ENCODE measurements at places on chromosomes 7 and 10. TPM values are rescaled to one million over a fixed set of nuclear protein-coding genes. Genes with fewer than 3 reads are reported as not detected.

DNA sequence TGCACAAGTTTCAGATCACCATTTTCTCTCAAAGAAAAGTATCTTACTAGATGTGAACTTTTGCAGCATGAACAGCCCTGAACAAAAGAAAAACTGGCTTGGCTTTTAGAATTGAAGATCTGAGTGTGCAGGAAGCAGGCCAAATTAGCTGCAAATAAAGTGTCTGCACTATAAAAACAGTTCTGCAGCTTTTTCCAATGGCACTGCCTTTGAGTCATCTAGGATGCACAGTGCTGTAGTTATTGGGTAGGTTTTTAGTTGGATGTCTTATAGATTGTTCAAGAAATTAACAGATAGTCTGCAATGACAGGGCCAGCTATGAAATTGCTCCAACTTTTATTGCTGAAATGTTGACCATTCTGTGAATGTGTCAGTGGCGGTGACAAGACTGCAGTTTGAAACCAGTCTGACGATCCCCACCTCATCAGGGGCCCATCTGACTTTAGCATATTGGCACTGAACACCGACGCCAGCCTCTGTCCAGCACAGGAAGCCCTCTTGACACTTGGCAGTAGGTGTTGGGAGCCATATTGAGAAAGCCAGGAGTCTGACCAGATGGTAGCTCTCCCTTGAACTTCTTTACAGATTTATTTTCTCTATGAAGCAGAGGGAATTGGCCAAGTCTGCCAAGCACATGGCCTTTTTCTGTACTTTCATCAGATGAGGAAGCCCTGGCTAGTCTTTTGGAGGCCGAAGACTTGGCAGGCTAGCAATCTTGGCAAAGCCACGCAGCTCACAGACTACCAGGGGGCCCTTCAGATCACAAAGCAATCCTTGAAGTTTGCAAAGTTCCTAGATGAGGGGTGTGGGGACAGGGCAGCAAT is 490.6 kb downstream of the NEBL start:
- no peak overlapping the region for H3K27ac ChIP-seq
- H3K27me3 ChIP-seq: no peaks in the 10 kb centered on the region
- H3K4me3 ChIP-seq: no peak overlapping the region
- H3K4me1 ChIP-seq: no peaks in the 10 kb centered on the region
- DNase-seq: no peak
- H3K36me3 ChIP-seq: no peaks in the 10 kb centered on the region

DNA sequence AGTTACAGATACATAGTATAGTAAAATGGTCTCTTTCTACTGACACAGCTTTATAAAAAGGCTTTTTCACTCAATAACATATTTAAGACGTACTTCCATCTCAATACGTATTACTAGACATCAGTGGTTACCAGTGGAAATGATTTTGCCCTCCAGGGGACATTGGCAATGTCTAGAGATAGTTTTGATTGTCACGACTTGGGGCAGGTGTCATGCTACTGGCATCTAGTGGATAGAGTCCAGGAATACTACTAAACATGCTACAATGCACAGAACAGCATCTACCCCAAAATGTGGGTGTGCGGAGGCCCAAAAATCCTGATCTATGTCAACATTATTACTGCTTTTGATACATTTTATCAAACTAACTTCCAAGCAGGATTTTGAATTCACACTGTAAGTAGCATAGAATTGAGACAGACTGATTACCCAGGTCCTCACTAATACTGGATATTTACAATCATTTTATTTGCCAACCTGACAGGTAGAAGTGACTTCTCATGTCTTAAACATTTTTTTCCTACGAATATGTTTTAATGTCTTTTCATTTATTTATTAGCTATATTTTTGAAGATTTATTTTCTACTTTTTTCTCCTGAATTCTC is 53.8 kb downstream of the HGF start:
- no peak overlapping the region for H3K4me3 ChIP-seq
- no peaks in the 10 kb centered on the region for H3K27me3 ChIP-seq
- H3K4me1 ChIP-seq: no peaks in the 10 kb centered on the region
- no peaks in the 10 kb centered on the region for H3K36me3 ChIP-seq

- no peak overlapping the region for H3K27ac ChIP-seq
- no peaks in the 10 kb centered on the region for H3K36me3 ChIP-seq
- no peaks in the 10 kb centered on the region for H3K4me1 ChIP-seq
- no peak for DNase-seq
- no peaks in the 10 kb centered on the region for H3K27me3 ChIP-seq
- no peak overlapping the region for H3K4me3 ChIP-seq
Measured at GRCh38 chr7:128692623-128693270, 20.7 kb downstream of the GARIN1A start.

The RTKN2 gene
- total RNA-seq: 0.08 TPM

DNA sequence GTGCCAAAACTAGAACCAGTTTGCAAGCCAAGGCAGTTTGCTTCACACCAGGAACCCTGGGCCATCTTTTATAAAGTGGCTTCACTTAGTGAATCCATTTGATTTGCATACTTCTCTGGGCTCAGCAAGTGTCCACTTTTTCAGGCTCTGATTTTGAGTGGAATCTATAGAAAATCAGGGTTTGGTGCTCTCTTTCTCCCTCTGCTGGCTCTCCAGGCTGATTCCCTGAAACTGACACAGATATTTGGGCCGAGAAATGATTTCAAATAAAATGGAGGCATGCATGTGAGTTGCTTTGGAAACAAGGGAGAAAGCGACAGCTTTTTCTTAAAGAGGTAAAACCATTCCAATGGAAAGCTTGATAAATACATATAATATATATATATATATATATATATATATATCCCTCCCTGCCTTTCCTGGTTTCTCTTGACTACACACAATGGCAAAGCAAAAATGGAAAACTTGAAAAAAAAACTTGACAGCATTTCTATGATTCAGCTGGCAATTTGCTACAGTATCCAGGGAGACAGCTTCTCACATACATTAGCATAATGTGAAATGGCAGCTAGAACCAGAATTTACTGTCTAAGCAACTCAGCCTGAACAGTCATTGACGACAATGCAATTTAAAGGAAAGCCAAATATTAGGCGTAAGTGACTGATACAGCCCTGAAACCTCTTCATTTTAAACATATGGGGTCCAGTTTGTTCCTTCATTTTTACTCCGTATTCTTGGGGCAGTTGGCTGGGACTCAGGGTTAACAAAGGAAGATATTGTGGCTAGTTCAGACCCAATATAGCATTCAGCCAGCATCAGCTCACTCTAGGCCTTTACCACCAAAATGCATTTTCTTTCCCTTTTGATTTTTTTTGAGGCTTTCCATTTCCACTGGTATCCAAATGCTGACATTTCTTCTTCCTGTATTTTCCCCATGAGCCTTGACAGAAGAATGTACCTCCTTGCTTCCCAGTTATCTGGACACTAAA is 188.5 kb downstream of the TMEM178B start:
- no peaks in the 10 kb centered on the region for H3K36me3 ChIP-seq
- H3K4me3 ChIP-seq: no peak overlapping the region
- H3K4me1 ChIP-seq: no peaks in the 10 kb centered on the region
- peak overlapping the region; percentile 16 for H3K27ac ChIP-seq

The CROT gene
- 5.6 TPM for total RNA-seq

- no peaks in the 10 kb centered on the region for H3K27me3 ChIP-seq
- H3K4me3 ChIP-seq: no peak overlapping the region
- no peaks in the 10 kb centered on the region for H3K4me1 ChIP-seq
- peak overlapping the region; percentile 90 for H3K27ac ChIP-seq
Measured at GRCh38 chr10:110815354-110816004, 56.2 kb upstream of the PDCD4 start.

- no peak overlapping the region for H3K4me3 ChIP-seq
- H3K4me1 ChIP-seq: no peaks in the 10 kb centered on the region
- no peak overlapping the region for H3K27ac ChIP-seq
- no peak for DNase-seq
- H3K27me3 ChIP-seq: no peaks in the 10 kb centered on the region
- no peaks in the 10 kb centered on the region for H3K36me3 ChIP-seq
Measured at GRCh38 chr10:111030042-111030750, 46.6 kb upstream of the ADRA2A start.

GRCh38 chr7:134593530-134594392 is 44.9 kb downstream of the AKR1B15 start:
- peak overlapping the region; percentile 91 for H3K27ac ChIP-seq
- H3K36me3 ChIP-seq: no peaks in the 10 kb centered on the region
- DNase-seq: peak; percentile 90
- H3K4me3 ChIP-seq: no peak overlapping the region
- no peaks in the 10 kb centered on the region for H3K4me1 ChIP-seq
- no peaks in the 10 kb centered on the region for H3K27me3 ChIP-seq

Measured in right atrium auricular region (tissue), 2 donors.